Brain (organoid and tissue), 16 donors: ENCODE measurements at places on chromosomes 5 and 9.
A peak's percentile ranks its signal among the peaks of the same experiment; 100 is the strongest.

GRCh38 chr5:115351356-115352195, 55.1 kb upstream of the CCDC112 start:
- DNase-seq = peak; percentile 23

DNA sequence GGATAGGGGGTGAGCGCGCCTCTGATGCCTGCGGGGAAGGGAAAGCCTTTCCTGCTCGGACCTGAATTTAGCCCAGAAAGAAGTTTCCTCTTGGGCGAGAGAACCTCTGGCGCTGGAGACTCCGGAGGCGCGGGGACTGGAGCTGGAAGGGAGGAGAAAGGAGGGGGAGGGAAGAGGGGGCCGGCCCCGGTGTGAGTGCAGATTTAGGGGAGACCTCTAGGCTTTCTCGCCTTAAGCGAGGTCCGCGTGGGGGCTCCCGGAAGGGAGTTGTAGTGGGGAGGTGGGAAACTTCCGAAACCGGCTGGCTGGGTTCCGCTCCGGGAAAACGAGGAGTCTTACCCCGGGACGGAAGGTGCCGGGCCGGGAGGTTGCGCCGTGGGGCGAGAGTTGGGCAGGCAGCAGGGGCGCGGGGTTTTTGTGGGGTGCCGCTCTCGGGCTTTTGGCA, 1.3 kb downstream of the PCSK5 start:
- DNase-seq = no peak

GRCh38 chr5:75331-76320, 16.3 kb upstream of the PLEKHG4B start:
- DNase-seq = no peak

DNA sequence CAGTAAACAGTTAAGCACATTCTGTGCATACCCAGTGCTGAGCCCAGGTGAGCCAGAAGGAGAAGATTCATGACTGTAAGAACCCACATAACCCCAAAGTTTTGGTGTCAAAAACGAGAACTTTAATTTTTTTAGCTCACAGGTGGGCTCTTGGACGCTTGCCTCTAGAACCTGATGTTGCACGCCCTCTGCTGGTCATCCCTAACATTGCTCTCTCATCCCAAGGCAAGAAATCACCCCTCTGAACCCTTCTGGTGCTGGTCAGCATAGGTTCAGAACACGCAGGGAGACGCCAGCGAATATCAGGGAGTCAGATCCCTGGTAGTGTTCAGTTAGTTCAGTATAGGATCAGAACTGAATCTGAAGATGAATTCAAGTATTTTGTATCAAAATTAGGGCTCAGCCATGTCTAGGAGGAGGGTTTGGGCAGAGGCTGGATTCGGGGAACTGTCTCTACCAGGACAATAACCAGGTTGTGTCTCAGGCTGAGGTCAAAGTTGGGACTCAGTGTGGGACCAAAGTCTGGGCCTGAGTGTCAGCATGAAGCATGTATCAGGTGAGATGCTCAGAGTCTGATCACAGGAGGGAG, 4.1 kb upstream of the DNAJB5 start:
- peak; percentile 86 for DNase-seq

DNA sequence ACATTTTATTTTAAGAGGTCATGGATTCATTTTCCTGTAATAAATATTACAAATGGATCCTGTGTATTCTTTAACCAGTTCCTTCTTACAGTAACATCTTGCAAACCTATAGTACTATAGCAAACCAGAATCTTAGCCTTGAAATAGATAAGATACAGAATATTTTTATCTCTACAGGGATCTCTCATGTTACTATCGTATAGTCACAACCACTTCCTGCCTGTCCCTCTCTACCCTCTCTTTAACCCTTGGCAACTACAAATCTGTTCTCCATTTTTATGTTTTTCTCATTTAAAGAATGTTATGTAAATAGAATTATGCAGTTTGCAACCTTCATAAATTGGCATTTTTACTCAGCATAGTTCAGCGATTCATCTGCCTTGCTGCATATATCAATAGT, 454.0 kb downstream of the DIRAS2 start:
- DNase-seq = no peak

GRCh38 chr9:76910861-76911260, 4.9 kb upstream of the PRUNE2 start:
- no peak for DNase-seq

- DNase-seq = peak; percentile 58
Measured at GRCh38 chr5:61167382-61167781, 5.1 kb upstream of the SMIM15 start.

DNA sequence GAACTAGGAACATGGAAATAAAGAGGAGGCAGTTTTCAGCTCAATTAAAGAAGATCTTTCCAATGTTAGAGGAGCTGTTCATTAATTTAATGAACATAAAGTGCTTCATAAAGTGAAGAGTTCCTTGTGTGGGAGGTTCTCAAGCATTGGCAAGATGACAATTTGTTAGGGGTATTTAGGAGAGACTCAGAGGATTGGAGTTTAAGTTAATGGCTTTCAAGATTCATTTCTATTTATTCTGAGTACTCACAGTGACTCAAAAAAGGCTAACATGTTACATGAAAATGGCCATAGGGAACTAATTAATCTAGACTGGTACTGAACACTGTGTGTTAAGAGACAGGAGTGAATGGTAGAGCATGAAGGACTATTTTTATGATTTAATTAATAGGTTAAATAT, 55.4 kb upstream of the CDH12 start:
- DNase-seq = peak; percentile 5

DNA sequence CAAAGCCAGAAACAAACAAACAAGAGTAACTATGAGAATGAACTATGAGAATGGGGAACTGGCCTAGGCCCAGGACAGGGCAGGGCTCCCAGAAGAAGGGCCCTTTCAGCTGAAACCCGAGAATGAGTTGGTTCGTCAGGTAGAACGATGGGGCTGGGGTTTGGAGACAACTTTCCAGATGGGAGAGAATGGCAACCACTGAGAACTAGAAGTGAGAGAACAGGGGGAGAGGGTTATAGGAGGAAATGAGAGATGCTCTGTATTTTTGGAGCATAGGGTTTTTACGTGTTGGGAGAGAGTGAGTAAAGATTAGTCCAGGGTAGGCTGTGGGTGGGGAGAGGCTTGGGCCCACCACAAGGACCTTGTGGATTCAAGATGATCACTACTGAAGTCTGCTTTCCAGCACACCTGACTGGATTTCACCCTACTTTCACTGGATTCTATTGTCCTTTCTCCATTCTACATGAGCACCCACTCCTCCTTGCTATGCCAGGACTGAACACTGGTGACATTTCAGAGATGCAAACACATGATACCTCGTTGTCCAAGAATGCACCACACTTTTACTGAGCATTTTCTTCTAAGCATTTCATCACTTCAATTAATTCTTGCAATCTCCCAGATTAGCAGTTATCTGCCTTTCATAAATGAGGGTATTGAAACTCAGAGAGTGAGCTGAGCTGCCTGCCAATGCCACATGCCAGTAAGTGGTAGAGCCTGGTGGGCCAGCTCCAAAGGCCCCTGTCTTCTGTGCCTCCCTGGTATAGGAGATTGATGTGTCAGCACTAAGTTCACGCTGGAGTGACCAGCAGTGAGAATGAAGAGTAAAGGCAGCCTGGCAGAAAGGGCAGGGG, 3.2 kb upstream of the TMEM268 start:
- DNase-seq = no peak

- no peak for DNase-seq
Measured at GRCh38 chr9:105333076-105333475, 88.6 kb downstream of the SLC44A1 start.

DNA sequence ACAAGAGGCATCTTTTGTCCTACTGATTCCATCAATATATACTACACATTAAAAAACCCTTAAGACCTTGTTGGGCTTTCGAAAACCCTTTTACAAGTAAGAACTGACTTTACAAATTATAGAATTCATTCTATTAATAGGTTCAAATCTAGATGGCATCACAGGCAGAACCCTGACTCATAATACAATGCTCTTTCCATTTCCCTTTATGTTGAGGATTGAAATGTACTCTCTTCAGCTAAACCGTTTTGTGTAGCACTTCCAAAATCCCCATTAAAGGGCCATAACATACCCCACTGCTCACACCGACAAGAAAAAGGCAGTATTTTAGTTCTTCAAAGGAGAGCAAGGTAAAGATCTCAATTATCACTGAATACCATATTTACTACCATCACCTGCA, 11.2 kb downstream of the CSNK1A1 start:
- DNase-seq = no peak

DNA sequence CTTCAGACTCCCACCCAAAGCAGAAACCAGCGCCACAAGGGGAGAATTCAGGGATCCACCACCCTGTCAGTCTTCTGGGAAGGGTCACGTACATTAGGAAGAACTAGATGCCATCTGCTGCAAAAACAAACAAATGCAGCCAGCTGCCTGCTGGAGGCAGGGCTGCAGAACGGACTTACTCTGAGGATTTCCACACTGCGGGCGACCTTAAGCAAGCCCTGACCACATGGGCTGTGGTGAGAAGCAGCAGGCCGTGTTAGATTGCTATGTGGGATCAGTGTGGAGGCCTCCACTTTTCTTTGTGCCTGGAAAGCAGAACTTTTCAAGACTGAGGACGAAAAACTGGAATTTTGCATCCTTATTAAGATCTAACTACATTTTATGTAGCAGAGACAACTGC, 13.4 kb upstream of the LTC4S start:
- no peak for DNase-seq

DNA sequence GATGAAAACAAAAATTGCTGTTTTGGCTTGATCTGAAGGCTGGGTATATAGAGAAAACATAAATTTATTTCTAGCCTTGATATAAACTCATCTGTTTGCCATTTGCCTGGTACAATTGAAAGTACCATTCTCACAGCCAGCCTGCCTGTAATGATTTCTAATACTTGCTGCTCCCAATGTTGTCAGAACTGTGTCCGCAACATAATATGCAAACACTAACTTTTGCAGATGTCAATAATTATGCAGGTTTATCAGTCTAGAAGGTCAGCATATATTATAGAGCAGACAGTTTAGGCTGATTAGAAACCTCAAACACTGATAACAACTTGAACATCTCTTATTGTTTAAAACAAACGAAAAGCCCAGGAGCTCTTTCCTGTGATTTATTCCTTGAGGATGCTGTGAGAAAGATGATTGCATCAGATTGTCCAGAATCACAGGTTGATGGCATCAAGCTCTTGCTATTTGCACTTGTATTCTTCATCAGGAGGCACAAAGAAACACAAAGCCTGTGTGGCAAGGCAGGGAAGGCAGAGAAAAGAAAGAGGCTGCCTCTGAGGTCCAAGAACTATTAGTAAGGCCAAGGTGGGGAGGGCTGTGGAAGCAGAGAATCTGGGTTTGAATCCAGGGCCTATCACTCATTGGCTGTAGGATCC, 21.4 kb upstream of the HMHB1 start:
- no peak for DNase-seq

- no peak for DNase-seq
Measured at GRCh38 chr5:137280656-137281055, 218.5 kb downstream of the SPOCK1 start.

GRCh38 chr9:137064027-137064879, 6.1 kb downstream of the SAPCD2 start:
- DNase-seq = peak; percentile 75

- DNase-seq = peak; percentile 92
Measured at GRCh38 chr5:94849821-94850736, 231.6 kb downstream of the SLF1 start.
